Right hindlimb (tissue), 1 donor: ENCODE measurements at places on chromosomes 12 and 14.
A peak's percentile ranks its signal among the peaks of the same experiment; 100 is the strongest.

- no peak for DNase-seq
These were observed 43.1 kb downstream of the GALNT16 start for GRCh38 chr14:69303086-69303485.

GRCh38 chr14:24673534-24674203 is 39.7 kb upstream of the GZMB start:
- no peak for DNase-seq

GRCh38 chr12:81095501-81096232 is 17.8 kb downstream of the ACSS3 start:
- DNase-seq, result no peak

DNA sequence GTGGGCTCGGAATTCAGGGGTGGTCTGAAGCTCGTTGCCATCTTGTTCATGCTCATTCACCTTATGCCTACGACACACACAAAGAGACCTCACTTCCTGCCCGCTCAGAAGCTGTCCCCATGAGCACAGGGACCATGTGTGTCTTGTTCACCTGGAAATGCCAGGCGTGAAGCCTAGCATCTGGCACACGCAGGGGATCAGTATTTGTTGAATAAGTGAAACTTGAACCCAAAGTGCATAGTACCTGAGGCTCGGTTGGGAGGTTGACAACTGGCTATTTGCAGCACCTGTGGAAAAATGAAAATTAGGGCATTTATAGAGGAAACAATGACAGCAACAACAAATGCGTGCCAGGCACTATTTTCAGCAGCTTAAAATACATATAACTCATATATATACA is 5.4 kb downstream of the C12orf43 start:
- DNase-seq, result no peak

DNA sequence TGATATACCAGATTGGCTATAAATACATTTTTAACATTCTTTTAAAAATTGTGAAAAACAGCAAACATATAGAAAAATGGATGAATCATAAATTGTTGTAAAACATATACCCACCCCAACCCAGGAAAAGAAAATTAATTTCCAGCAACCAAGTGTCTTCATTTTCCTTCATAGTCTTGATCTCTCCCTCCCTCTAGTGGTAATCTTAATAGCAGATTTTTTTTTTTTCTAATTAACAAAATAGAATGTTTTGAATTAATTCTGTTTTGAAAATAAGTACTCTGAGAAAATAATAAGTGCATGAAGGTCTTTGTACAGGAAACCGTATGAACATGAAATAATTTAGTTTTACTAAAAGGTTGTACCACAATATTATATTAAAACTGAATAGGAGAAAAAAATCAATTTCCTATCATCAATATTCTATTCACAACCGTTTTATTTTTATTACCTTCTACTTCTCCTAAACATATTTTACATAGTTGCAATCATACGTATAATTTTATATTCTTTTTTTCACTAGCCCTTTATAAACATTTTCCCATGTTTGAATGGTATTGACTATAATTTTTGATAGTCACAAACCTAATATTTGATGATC is 7.0 kb downstream of the ETNK1 start:
- DNase-seq, result no peak

DNA sequence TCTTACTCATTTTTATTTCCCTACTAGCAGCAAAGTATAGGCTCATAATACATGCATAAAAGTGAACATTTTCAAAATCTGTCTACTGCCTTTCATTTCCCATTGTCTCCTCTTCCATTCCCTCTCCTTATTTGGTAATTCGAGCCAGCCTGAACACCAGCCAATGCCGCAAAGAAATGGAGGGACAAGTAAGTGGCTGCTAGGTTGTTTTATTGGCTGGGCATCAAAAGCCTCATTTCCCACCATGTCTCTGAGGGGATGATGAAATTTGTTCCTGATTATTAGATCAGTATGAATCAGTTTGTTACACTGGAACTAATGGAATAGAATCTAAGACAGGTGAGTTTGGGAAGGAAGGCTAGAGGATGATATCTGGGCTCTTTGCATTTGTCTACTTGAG is 143.5 kb downstream of the KCNA5 start:
- no peak for DNase-seq

- peak; percentile 22 for DNase-seq
These were observed 214.9 kb downstream of the ZFP36L1 start for GRCh38 chr14:68577802-68578541.

GRCh38 chr12:58470266-58471010 is 449.9 kb downstream of the LRIG3 start:
- DNase-seq, result no peak
